ENCODE measurements at places on chromosomes 5 and 9.
A peak's percentile ranks its signal among the peaks of the same experiment; 100 is the strongest.

GRCh38 chr9:88478246-88478645 is 56.7 kb upstream of the NXNL2 start:
- no peak for DNase-seq

DNA sequence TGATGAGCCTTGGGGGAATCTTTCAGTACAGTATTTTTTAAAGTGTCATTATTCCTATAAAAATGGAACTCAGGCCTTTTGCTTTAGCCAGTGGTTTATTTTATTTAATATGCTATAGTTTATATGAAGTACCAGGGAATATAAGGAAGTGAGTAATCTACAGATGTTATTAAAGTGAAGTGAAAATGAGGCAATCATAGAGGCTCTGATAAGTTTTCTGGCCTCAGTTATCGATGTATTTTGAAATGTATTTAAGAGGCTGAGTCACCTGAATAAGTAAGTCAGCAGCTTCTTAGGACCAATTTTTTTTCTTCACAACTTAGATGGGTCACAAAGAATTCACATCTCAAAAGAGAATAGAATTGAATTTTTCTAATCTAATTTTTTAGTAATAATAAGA is 829.0 kb downstream of the DNAH5 start:
- no peak for DNase-seq

DNA sequence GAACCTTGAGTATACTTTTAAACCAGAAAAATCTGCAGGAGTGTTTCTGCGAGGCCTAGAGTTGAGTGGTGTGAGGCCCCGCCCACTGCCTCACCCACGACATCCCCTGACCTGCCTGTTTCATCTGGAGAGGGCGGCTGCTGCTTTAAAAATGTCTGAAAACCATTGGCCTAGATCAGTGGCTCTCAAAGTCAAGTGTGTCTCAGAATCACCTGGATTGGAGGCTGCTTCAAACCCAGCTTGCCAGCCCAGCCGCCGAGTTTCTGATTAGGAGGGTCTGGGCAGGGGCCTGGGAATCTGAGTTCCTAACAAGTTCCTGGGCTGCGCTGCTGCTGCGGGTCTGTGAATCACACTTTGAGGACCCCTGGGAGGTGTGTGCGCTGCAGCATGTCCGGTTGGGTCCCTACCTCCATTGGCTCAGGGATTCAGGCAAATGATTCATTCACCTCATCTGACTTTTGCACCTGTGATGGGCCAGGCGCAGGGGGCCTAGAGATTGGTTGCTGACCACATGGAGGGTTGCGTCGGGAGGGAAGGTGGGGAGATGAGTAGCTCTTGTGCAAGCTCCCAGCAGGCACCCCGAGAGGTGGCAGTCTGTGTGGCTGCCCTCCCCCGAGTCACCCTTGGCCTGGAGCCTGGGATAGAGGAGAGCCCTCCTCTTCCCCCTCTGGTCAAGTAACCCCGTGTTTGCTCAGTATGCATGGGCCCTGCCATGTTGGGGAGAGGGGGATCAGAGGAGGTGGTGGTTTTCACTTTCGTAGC is 27.6 kb upstream of the HMCN2 start:
- no peak for DNase-seq

GRCh38 chr5:44807269-44807668 is 1.5 kb upstream of the MRPS30 start:
- DNase-seq = no peak

DNA sequence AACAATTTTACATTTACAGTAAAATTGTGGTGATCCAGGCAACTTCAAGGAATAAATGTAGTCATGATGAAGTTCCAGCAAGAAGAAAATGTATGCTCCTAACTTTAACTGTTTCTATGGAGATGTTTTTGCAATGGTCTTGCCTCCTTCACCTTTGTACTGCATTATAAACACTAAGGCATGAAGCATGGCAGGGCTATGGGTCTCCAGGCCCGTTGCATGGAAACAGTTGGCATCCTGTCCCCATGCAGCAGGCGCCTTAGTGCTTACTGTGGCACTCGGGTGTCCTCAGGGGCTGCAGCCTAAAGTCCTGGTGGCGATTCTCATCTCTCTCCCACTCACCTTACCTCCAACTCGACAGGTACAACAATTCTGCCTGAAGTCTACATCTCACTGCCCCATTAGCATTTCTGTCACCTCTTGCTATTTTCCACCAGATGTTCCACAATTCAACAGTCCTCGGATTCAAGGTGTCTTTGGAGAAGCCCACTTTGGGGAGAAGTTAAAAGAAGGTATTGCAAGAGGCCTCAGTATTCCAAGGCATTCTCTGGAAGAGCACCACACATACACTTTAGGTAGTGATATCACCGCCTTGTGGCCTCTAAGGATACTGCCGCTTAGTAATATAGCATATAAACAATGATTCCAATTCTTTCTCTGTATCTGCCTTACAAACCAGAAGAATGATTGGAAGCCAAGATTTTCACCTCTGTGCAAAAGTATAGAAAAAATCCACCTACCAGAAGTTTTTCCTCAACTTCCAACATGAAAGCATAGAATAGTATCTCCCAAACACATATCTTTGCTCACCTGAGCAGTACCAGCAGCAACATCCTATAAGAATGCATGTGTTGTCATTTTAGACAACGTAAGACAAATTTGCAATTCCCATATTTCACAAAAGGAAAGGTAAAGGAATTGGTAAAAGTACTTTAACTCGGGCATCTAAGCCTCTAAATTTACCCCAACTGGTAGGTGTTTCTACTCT is 5.1 kb downstream of the LIFR start:
- peak; percentile 35 for DNase-seq

DNA sequence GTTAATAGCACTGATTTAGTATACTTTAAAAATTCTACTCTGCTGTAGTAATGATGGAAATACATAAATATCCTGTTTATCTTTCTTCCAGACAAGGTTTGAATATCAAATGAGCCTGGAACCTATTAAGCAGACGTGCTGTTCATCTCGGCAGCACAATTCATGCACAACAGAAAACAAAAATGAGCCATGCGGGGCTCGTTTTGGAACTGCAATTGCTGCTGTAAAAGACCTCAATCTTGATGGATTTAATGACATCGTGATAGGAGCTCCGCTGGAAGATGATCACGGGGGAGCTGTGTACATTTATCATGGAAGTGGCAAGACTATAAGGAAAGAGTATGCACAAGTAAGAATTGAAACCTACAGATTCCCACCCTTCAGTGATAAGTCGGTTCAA is 79.1 kb upstream of the ITGA2 start:
- no peak for DNase-seq

- no peak for DNase-seq
Observed at GRCh38 chr9:134491856-134492255, 149.7 kb upstream of the COL5A1 start.

Data from fibroblast of skin of left quadriceps (primary cell).